ENCODE measurements at places on chromosomes 7 and 10.

GRCh38 chr7:47185839-47186238 lies 396.1 kb downstream of the TNS3 start:
- no peak for DNase-seq

DNA sequence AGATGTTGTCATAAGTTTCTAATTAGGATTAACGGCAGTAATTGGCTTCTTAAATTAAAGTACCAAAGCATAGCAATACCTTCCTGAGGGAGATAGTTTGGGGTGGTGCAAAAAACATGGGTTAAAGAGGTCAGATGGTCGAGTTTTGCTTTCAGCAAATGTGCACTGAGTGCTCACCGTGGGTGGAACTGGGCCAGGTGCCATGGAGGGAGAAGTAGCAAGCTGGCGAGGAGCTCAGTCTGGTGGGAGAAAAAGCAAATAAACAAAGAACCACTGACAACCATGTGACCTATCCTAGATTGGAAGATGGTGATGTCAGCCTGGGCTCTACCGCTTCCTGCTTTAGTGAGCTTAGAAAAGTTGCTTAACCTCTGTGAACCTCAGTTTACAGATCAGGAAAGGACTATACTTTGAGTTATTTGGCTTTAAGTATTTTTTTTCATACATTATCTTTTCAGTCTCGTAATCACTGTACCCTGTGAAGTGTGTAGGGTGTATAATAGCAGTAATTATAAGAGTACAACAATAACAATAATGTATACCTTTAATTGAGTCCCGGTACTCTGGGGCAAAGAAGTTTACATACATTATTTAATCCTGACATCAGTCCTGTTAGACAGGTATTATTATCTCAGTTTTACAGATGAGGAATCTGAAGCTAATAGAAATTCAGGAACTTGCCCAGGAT lies 69.0 kb upstream of the PDCD4 start:
- peak; percentile 66 for DNase-seq

- no peak for DNase-seq
Measured at GRCh38 chr7:122397381-122397780, 92.8 kb upstream of the FEZF1 start.

DNA sequence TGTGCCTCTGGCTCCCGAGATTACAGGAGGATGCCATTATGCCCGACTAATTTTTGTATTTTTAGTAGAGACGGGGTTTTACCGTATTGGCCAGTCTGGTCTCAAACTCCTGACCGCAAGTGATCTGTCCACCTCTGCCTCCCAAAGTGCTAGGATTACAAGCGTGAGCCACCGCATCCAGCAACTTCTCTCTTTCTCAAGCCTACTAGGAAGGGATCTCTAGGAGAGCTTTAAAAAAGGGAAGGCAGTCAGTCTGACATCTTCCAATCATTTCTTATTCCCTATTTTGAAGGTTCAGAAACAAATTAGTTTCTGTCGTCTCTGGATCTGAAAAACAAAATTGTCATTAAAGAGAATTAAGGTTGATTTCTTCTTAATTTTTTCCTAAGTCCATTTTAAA lies 2.5 kb upstream of the TMEM26 start:
- no peak for DNase-seq

- no peak for DNase-seq
Measured at GRCh38 chr10:16989826-16990293, 139.8 kb downstream of the CUBN start.

- no peak for DNase-seq
Measured at GRCh38 chr10:5818894-5819293, 5.7 kb upstream of the GDI2 start.

- DNase-seq: no peak
Measured at GRCh38 chr10:5893321-5893720, 3.3 kb downstream of the FBH1 start.

DNA sequence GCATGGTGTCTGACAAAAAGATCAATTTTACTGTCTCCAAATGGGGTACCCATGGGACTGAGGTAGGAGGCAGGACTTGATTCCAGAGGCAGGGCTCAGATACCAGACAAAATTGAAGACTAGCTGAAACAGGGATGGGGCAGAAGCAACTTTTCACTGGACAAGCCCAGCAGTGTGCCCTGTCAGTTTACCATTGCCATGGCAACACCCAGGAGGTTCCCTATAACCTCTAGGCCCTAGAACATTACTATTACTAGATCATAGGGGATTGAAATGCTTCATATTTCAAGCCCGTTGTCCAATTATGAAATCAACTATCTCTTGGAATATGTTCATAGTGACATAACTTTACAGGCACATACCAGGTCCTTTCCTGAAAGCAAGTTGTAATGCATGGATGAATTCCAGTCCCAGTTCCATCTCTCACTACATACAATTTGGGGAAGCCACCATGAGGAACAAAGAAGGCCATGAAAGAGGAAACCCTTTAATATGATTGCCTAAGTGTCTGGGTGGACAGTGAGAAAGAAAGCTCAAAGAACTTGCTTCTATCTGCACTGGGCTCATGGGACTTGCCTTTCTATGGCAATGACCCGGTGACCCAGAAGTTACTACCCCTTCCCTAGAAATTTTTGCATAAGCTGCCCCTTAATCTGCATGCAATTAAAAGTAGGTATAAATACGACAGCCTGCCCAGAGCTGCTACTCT lies 557.9 kb downstream of the KCNMA1 start:
- DNase-seq: no peak

- DNase-seq: no peak
Measured at GRCh38 chr10:93280699-93281366, 201.3 kb downstream of the MYOF start.

- no peak for DNase-seq
Measured at GRCh38 chr7:55036950-55037736, 18.3 kb downstream of the EGFR start.

DNA sequence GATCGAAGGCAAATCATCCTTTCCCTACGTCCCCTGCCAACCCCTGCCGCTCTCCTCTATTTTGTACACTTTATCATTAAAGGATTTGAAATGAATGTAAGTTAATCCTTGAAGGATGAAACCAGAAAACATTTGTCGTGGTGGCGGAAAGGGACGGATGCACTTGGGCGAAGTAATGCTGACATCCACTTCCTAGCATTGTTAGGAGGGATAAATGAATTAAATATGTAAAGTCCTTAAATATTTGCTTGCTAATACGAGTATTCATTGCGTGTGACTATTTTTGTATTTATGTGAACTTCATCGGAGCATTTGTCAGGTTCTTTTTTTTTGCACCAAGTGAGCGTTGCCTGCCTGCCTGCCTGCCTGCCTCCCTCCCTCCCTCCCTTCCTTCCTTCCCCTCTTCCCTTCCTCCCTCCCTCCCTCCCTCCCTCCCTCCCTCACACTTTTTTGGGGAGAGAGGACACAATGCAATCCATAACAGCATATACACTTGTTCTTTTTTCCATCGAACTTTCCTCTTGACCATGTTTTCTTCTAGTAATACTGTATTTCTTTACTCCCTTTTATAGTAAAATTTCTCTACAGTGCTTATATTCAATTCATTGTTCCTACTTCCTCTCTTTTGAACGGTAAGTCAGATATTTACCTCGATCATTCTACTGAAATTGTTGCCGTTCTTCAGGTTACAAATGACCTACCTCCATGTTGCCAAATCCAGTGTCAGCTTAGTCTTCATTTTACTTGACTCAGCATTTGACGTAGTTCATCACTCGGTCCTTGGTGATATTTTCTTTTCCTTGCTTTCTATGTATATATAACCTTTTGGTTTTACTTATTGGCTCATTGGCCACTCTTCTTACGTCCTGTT lies 831 bp downstream of the CCDC7 start:
- no peak for DNase-seq

DNA sequence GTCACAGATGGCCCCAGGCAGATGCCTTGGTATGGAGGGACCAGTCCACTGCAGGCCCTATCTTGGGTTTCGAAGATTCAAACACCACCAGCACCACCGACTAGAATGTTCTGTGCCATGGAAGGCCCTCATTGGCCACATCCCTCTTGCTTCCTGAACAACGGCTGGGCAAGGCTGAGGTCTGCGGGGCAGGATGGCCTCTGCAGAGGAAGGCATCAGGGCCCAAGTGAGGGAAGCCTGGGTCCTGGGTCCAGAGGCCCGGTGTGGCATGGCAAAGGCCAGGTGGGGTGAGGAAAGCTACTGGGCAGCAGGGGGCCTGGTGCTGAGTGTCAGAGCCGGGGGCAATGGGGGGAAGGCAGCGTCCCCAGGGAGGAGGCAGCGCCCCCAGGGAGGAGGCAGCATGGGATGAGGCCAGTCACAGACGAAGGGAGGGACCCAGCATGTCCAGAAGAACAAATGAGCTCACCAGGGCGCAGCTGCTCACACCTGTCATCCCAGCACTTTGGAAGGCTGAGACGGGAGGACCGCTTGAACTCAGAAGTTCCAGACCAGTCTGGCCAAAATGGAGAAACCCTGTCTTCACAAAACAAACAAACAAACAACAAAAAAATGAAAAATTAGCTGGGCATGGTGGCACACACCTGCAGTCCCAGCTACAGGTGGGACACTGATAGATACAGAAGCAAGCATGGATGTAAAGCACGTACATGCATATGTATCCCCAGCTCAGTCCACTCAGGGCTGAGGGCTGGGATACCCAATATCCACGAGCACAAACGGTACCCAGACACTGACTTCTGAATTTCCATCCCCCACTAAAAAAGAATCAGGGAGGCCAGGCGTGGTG lies 64.4 kb downstream of the PROSER2 start:
- no peak for DNase-seq

GRCh38 chr7:151432658-151433521 lies 7.1 kb downstream of the CRYGN start:
- DNase-seq: peak; percentile 84

DNA sequence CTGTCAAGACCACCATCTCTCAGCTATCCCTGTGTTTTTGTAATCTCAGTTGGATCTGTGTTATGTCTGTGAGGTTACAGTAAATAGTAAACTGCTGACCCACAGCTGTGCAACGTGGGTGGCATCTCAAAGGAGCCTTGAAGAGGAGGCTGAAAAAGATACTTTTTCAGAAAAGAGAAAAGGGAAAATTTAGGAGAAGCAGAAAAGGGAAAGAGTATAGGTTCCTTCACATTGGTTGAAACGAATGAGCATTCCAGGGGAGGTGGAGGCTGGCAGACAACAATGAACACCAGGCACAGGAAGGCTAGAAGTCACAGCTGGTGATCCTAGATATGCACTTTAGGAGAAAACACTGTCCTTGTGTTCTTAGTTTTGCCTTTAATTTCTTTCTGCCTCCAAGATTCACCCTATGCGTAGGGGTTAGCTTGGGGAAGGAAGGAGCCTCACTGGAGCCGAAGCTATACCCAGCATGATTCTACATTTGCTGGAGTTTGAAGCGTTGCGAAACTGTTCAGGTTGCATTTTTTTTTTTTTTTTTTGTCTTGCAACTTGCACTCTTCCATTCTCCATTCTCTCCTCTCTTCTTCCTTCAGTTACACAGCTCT lies 18.3 kb downstream of the CPED1 start:
- no peak for DNase-seq

DNA sequence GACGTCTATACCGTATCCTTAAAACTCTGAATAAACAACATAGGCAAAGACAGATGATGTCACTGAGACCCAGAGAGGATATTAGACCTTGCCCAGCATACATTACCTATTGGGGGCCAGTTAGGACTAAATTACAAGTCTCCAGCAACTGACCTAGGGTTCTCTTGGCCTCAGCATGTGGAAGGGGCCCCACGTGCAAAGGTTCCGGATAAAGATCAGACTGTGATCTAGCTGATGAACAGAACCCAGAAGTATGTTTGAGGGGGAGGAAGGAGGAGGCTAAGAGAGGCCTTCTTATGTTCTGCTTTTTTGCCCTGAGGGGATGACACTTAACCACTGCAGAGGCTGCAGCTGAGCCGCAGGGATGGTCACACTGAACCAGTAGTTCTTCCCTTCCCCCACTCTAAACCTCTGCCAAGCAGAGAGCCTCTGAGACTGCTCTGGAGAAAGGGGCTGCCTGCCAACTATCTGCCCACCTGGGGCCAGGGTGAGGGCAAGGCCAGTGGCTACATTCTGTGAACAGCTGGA lies 24.0 kb upstream of the KMT2C start:
- DNase-seq: no peak

DNA sequence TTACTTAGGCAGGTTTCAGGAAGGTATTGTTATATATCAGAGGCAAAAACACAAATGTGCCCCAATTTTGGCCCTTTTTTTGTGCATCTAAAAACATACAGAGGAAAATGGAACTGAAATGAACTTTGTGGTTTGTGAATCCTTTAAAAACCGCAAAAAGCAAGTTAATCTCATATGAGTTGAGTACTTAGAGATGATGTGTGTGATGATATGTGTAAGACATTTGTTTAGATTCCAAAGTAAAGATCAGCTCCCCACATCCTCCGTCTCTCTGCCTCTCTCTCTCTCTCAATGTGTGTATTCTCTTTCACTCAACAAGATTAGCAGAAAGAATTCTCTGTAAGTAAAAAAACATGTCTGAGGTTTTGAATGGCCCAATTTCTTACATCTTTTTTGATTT lies 201.9 kb downstream of the MALRD1 start:
- DNase-seq: no peak

- DNase-seq: no peak
Measured at GRCh38 chr10:54614072-54614471, 187.0 kb downstream of the PCDH15 start.

DNA sequence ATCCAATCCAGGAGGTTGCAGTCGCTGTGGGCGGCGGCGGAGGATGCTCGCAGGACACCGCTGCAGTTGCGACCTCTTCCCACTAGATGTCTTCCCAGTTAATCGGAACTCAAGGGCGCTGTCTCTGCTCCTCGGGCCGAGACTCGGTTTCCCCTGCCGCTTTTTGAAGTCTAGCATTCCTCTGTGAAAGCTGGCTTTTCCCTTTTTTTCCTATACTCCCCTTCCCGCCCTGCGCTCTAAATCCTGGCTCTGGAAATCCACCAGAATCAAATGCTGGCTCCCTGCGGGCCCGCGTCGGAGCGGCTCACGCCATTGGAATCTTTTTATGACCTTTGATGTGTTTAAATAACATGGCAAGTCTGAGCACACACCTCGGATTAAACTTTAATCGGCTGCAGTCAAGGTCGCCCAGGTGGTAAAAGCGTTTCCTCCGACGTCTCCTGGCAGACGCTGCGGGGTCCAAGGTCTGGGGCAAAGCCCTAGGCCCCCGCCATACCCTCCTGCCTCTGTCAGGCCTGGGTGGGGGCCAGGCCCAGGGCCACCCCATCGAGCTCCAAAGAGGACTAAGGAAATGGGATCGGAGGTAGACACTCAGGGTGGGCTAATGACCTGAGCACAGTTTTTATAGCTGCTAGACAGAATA lies 10.7 kb upstream of the HOXA13 start:
- DNase-seq: peak; percentile 63

GRCh38 chr7:157005456-157006204 lies 4.8 kb downstream of the MNX1 start:
- DNase-seq: no peak

GRCh38 chr10:26386781-26387180 lies 51.4 kb upstream of the APBB1IP start:
- no peak for DNase-seq

DNA sequence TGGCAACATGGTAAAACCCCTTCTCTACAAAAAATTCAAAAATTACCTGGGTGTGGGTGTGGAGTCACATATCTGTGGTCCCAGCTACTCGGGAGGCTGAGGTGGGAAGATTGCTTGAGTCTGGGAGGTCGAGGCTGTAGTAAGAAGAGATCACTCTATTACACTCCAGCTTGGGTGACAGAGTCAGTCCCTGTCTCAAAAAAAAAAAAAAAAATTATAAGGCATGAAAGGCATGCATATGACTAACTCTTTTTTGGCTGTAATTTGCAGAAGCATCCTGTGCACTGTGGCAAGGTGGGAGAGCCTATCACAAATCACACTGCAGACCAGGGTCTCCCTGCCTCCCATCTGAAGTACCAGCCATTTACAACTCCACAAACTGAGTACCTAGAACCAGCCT lies 14.1 kb upstream of the MYPN start:
- no peak for DNase-seq
